Right renal cortex interstitium (tissue), 3 donors: ENCODE measurements at places on chromosomes 3 and 15. TPM values are rescaled to one million over a fixed set of nuclear protein-coding genes. Genes with fewer than 3 reads are reported as not detected.

GRCh38 chr3:73710340-73710739, 85.6 kb upstream of the PDZRN3 start:
- DNase-seq = no peak

DNA sequence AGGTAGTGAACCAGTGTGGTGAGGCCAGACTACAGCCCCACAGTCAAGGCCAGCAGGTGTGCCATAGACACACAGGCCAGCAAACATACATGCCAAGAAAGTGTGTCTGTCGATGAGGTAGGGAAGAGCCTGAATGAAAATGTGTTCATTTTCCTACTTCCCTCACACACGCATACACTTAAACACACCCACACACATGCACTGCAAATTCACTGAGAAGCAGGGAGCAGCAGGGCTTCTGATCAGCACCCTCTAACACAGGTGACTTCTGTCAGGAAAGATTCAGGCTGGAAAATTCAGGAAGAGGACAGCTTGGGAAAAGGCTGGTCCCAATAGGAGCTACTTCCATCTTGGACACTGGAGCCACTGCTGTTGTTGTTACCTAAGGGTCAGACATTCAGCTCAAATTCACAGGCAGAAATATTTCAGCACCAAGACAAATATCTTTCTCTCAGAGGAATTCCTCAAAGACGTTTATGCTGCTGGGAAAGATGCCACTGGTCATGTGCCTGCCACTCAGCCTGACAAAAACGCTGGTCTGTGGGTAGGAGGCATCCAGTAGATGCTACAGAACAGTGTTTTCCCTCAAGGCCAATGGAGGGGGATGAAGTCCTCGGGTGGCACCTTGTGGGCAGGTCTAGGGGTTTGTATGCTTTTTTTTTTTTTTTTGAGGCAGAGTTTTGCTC, 40.9 kb upstream of the LARS2 start:
- DNase-seq = no peak

DNA sequence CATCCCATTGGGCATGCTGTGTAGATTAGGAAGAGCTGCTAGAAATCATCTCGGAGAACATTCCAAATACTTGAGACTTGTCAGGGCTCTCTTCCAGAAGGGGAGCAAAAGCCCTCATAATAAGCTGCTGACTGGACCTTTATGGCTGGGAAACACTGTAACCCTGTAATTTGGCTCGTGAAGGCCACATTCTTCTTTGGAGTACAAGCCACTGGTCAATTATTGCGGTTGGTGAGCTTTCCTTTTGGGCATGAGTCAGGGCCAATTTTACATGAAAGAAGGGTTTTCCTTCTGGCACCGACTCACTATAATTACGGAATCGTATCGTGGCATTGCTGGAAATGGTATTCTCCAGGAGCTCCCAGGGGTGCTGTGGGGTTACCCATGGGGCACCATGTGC, 434.5 kb upstream of the RGMA start:
- DNase-seq = no peak

- DNase-seq = no peak
Measured at GRCh38 chr3:15460891-15461531, 33.6 kb downstream of the EAF1 start.

- no peak for DNase-seq
Measured at GRCh38 chr3:168881804-168882203, 781.7 kb downstream of the MECOM start.

- DNase-seq = no peak
Measured at GRCh38 chr15:62807539-62808130, 234.9 kb upstream of the TPM1 start.

- no peak for DNase-seq
Measured at GRCh38 chr15:36557364-36557763, 22.1 kb upstream of the CDIN1 start.

DNA sequence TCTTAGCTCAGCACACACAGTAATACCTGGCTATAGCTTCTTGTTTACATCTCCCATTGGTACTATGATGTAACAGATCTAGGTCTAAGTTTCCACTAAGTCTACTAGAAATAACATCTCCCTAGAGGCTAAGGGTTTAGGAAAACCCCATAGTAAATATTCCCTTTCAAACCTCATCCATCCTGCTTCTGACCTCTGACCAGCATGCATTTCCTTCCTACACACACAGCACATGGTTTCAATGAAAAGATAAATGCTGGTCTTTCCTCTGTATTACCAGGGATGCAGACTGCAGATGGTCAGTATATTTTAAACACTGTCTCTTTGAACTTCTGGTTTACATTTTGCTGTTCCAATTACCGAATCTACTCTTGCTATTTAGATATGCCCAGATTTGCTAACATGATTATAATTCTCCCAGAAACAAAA, 96.6 kb downstream of the EFL1 start:
- DNase-seq = no peak

- DNase-seq = no peak
Measured at GRCh38 chr15:77266708-77267386, 153.1 kb downstream of the PEAK1 start.

GRCh38 chr3:111210866-111211564, 139.4 kb downstream of the NECTIN3 start:
- no peak for DNase-seq

- peak; percentile 29 for DNase-seq
Measured at GRCh38 chr3:151282921-151283320, 4.6 kb upstream of the P2RY14 start.

- DNase-seq = peak; percentile 41
Measured at GRCh38 chr3:120678331-120678947, 3.6 kb downstream of the HGD start.

GRCh38 chr15:73632670-73633058, 525 bp downstream of the NPTN start:
- DNase-seq = no peak

DNA sequence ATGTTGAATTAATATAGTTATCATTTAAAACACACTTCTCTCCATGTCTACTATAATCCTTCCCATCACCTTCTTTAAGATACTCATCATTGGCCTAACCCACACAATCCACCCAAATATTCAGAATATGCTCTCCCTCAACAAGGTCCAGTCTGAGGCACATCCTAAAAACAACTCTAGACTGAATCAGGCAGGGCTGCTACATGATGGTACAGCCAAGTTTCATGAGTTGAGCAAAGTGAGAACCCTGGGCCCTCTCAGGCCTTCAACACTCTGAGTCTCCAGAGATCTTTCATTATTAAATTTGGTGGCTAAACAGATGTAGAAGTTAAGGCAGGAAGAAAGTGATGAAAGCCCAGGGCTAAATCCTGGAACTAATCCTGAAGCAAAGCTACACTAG, 16.2 kb downstream of the ZNF148 start:
- DNase-seq = no peak

GRCh38 chr3:47989981-47990440, 26.2 kb downstream of the MAP4 start:
- DNase-seq = peak; percentile 56

DNA sequence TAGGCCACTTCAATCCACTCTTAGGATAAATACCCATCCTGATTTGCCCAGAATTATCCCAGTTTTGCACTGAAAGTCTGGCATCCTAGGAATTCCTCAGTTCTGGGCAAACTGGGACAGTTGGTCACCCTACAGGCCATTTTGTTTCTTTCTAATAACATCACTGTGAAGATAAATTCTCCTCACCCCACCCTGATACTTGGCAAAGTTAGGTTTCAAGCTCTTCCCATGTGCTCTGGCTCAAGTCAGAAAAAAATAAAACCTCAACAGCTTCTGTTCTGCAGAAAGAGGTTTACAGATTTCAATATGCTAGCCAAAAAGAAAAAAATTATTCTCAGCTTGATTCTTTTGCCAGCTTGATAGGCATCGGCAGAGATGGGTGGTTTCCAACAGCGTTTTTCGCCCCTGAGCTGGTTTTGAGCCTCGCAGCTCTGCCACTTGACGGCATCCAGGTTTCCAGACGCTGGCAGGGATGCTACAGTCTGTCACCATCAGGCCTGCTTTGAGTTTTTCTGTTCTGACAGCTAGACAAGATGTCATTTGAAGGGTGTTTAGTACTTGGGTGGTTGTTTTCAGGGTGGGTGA, 171.4 kb downstream of the SSR3 start:
- DNase-seq = no peak

DNA sequence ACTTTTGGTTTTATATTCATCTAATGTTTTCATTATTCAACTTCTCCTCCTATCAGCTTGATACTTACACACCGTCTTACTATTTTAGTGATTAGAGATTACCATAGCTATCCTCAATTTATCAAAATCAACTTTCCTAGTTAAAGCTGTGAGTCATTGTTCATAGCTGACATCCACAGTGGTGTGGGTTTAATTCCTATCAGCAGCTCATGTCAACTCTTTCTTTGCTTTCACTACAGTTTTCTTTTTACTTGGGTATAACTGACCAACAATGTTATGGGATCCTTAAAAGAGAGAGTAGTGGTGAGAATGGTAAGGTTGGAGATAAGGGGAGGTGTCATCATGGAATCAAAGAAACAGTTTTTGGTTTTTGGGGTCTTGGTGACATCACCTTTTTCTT, 112.7 kb downstream of the NFKBIZ start:
- no peak for DNase-seq

GRCh38 chr3:13482106-13482690, 2.1 kb downstream of the HDAC11 start:
- no peak for DNase-seq

DNA sequence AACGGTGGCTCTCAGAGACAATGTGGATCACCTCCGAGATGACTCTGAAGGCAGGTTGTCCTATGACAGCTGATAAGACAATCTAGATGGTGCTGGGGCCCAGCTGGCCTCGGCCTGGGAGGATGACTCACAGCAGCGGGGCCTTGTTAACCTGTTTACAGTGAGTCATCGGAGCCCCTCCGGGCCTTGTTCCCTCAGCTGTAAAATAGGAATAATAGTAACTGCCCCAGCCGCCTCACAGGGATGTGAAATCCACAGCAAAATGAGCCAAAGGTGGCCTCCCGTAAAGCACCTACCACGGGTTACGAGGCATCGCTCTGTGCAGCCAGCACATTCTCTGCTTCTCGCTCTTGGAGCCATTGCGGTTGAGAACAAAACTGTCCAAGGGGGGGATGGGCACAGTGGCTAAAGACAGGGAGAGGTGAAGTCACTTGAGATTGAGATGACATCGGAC, 88.6 kb upstream of the RASGRF1 start:
- DNase-seq = no peak

The AADACL2 gene
- not detected for polyA plus RNA-seq

The ST8SIA2 gene
- 4.2 TPM for polyA plus RNA-seq

The LSMEM2 gene
- 0.50 TPM for polyA plus RNA-seq

The HCN4 gene
- polyA plus RNA-seq = 1.0 TPM

The CSPG4 gene
- polyA plus RNA-seq = 7.5 TPM

The CHRFAM7A gene
- polyA plus RNA-seq = 1.5 TPM

The STRIT1 gene
- 1.9 TPM for polyA plus RNA-seq

The GPR171 gene
- polyA plus RNA-seq = not detected

The CHCHD6 gene
- 21.5 TPM for polyA plus RNA-seq

The FAM81A gene
- 25.7 TPM for polyA plus RNA-seq

The ZIC4 gene
- not detected for polyA plus RNA-seq

The OR5K2 gene
- polyA plus RNA-seq = 0.53 TPM

The PLS1 gene
- 29.7 TPM for polyA plus RNA-seq
